ENCODE measurements at places on chromosomes 3 and 15.

GRCh38 chr15:99076555-99077308, 28.1 kb upstream of the SYNM start:
- DNase-seq: peak; percentile 35

GRCh38 chr3:152835601-152836102, 721 bp downstream of the P2RY1 start:
- no peak for DNase-seq

DNA sequence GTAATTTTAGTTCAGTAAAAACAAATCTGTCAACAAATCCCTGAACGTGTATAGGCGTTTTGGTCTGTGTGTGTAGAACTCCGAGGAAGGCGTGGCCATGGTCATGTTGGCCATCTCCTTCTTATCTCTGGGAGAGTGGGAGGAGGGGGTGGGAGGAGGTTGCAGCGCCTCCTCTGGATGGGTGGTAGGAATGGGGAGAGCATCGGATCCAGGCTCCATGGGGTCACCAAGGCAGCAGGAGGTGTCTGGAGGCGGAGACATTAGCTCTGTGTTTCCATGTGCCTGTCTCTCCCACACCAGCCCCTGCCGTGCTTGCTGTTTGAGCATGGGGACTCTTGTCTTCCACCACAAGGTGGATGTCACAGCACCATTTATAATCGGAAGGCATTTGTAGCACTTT, 34.5 kb upstream of the TRPM1 start:
- DNase-seq: no peak

- DNase-seq: peak; percentile 94
Measured at GRCh38 chr3:178382449-178383061, 153.7 kb upstream of the KCNMB2 start.

DNA sequence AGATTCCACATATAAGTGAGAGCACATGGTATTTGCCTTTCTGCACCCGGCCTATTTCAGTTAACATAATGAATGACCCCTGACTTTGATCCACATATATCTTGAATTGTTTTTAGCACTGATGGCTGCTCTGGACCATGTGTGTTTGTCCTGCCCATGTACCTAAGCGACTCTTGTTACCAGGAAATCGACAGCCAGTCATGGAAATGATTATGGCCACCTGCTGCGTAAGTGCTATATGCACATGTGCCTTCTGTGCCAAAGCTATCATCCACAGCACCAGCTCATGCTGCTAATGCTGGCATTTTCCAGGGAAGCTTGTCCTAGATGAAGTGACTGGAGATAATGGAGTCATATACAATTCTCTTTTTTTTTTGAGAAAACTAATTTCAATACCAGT, 103.7 kb downstream of the PEX5L start:
- DNase-seq: no peak

DNA sequence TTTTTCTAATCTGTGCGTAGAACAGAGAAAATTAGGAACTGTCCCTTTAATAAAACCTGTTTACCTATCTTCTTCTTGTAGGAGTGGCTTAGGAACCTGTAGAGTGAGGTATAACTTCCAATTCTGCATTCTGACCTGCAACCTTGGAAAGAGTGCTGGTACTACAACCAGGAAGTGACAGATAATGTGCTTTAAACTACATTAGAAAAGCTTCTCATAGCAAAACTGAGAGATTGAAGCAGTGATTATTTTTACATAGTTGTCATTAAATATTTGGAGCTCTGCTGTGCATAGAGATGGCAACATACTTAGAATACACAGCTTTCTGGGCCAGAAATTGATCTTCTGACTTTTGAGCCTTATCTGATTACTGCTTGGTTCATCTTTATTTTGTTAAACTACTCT, 50.4 kb upstream of the ZDHHC23 start:
- no peak for DNase-seq

DNA sequence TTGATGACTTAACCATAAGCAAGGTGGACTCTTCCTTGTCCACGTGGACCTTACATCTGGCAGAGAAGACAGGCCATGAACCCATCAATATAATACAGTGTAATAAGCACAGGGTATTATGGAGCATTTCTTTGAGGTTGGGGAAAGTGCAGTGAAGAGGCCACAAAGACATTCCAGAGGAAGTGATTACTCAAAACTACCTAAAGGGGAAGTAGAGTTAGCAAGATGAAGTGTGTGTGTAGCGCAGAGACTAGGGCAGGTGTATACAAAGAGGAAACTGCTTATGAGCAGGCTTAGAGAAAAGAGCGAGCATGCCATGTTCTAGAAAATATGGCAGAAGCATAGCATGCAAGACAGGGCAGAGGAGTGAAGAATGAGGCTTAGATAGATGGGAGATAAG, 17.9 kb downstream of the CP start:
- no peak for DNase-seq

DNA sequence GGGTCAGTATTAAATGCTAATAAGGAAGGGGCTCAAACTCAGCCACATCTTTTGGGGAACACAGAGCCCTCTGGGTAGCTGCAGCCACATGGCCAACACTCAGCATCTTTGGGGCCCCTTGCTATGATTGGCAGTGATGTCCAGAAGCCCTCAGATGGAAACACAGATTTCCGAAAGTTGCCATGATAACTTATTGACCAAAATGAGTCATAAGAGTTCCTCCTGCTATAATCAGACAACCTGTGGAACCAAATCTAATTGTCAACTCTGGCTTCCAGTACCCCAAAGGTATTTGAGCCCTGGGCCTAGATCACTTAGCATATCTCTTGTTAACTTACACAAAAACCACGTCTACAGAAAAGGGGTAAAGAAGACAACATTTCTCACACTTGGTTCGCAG, 392.2 kb downstream of the KCNH8 start:
- no peak for DNase-seq

- no peak for DNase-seq
Measured at GRCh38 chr3:108552267-108553159, 36.7 kb downstream of the CIP2A start.

GRCh38 chr3:112376241-112376911, 43.4 kb downstream of the CD200 start:
- DNase-seq: no peak

DNA sequence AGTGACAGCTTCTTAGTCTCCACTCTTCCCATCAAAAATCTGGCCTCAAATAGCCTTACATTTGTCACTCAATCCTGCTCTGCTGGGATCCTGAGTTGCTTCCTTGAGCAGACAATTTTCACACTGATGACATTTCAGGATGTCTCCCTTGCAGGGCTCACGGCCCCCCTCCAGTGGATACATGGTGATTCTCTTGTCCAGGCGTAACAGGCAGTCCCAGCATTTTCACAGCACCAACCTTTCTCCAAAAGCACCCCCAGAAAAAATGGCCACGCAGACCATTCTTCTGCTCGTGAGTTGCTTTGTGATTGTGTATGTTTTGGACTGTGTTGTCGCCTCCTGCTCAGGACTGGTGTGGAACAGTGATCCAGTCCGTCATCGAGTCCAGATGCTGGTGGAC, 47.4 kb upstream of the WNT7A start:
- no peak for DNase-seq

GRCh38 chr3:140501061-140501769, 176.6 kb upstream of the TRIM42 start:
- DNase-seq: peak; percentile 6

- no peak for DNase-seq
Measured at GRCh38 chr3:196624907-196625306, 14.6 kb upstream of the NRROS start.

DNA sequence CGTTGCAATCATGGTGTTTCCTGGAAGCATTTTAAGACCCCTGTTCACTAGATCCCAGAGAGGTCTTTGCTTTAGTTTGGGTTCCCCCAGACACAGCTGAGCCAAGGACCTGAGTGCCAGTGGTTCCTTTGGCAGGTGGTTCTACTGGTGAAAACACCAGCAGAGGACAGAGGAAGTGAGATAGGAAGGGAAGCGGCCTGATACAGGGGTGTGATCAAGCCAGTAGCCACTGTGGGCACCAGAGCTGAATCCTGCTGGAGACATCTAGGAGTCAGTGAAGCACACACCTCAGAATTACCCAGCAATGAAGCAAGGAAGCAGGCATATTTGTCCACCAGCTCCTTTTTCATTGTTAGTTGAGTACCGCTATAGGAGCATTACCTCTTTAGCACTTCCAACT, 243.2 kb upstream of the NR2E3 start:
- no peak for DNase-seq

- peak; percentile 69 for DNase-seq
Measured at GRCh38 chr3:183185696-183186095, 23.2 kb upstream of the LAMP3 start.

DNA sequence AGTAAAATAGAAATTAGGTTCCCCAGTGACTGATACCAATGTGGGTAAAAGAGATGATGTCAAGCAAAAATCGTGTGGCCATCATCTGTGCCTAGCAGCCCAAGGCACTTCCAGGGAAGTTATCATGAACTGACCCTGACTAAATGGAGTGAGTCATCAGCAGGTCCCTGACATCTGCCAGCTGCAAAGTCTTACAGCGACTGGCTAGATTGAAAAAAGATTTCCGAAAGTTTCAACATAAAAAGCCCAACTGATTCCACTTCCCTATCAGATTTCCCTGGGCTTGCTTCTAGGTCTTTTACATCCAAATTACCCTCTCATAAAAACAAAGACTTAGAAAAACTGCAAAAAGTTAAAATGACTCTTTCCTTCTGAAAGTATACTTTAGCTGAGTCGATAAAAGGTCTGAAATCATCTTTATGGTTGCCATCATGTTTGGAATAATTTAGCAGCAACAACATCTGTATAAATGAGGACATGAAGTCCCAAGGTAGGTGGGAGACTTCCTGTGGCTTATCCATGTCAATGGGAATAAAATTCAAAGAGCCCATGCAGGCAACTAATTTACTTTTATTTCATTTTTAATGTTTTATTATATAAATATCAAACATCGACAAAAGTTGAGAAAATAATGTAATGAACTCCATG, 342.8 kb downstream of the ERC2 start:
- peak; percentile 59 for DNase-seq

- no peak for DNase-seq
Measured at GRCh38 chr15:60969658-60970057, 259.4 kb downstream of the RORA start.

- DNase-seq: no peak
Measured at GRCh38 chr3:170734735-170735065, 135.3 kb downstream of the RPL22L1 start.

- DNase-seq: no peak
Measured at GRCh38 chr3:170410428-170411029, 8.1 kb upstream of the CLDN11 start.

GRCh38 chr3:149368201-149368673, 9.2 kb downstream of the TM4SF1 start:
- no peak for DNase-seq

DNA sequence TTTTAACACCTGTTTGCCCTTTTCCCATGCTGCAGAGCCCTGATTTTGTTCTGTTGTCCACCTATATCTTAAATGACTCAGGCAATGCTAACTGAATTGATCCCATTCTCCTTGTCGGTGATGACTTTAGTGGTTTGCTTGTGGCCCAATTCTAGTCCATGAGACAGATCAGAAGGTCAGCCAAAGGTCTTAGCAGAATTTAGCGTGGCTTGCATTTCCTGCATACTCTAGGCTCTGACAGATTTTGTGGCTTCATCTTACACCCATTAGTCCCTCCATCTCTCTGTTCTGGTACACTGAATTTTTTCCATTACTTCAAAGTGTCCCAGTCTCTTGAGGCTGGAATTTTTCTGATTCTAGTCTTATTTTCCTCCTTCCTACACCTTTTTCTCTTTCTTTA, 161.9 kb downstream of the STAC start:
- peak; percentile 34 for DNase-seq

- no peak for DNase-seq
Measured at GRCh38 chr3:159749406-159749805, 239.2 kb upstream of the IL12A start.

GRCh38 chr3:134381831-134382442, 7.7 kb upstream of the AMOTL2 start:
- no peak for DNase-seq

GRCh38 chr15:80061582-80061981, 2.1 kb downstream of the ZFAND6 start:
- DNase-seq: no peak

DNA sequence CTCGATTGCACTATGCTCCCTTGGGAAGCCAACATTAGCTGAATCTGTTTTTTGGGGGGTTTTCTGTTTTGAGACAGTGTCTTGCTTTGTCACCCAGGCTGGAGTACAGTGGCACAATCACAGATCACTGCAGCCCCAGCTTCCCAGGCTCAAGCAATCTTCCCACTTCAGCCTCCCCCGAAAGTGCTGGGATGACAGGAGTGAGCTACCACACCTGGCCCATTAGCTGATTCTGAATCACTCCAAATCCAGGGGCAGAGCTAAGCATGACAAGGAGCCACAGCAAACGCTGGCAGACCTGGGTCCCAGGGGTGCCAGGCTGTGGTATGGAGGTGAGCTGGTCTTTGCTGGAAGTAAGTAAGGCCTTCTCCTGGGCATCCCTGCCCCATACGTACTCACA, 18.9 kb downstream of the POC1A start:
- no peak for DNase-seq

DNA sequence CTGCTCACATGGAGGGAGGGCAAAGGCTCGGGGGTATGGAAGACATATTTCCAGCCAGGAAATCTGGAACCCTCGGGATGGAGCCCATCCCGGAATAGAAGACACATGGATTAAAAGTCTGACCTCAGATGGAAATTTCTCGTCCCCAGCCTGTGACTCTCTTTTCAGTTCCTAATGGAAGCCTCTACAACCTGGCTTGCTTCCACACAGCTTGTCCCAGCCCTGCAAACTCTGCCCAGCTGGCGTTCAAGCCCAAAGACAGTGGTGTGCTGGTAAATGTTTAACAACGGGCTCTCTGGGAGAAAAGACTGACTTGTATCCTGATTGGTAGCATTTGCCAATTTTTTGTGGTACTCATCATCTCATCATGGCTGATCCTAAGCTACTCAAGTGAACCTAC, 35.6 kb upstream of the TLE3 start:
- DNase-seq: no peak
